SHP77 (cell line): ENCODE measurements at places on chromosomes 3 and 15.

DNA sequence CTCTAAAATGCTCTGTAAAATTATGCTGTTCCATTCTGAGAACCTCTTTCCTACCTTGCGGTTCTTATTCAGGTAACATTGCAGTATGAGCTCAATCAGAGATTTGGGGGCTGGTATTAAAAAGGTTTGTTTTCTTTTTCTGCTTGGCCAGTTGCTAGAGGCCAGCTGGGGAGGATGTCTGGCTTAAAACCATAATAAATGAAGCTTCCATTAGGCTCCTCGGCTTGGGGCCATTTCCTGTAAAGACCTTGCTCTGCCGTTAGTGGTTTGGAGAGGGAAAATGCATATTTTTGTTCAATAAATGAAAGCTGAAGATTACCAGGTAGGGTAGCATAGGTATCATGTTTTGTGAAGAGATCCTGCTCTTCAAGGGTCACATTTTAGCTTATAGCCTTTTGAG is 55.2 kb downstream of the MCTP2 start:
- no peak for DNase-seq

DNA sequence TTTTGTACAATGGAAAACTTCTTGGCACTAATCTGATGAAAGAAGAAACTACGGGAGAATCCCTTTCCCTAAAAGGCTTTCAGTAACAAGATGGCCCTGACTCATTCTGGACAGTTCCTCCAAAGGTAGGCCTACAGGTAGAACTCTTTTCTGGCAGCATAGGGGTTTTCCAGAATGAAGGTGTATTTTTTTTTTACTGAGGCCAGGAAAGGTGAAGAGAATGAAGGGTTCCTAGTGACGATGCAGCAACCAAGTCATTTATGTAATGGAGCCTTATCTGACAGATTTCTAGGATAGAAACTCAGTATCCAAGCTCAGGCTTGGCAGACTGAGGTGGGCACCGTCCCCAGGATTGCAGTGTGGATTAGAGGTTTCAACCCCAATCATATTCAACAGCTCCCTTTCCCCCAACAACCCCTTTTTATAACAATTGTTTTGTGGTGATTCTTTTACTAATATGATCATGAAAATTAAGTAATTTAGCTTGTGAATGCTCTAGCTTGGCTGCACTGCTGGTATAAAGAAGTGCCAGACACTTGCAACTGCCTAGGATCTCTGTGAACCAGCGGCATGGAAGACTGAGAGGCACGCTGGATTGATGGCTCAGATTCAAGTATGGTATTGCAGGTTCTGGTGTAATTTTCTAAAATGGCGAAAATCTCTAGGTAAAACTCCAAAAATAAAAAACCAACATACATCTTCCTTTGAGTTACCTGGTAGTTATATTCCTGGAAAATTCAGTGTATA is 8.7 kb upstream of the TRIM69 start:
- DNase-seq, result peak; percentile 10

- no peak for DNase-seq
These were observed 22.9 kb downstream of the CTSH start for GRCh38 chr15:78921940-78922339.

DNA sequence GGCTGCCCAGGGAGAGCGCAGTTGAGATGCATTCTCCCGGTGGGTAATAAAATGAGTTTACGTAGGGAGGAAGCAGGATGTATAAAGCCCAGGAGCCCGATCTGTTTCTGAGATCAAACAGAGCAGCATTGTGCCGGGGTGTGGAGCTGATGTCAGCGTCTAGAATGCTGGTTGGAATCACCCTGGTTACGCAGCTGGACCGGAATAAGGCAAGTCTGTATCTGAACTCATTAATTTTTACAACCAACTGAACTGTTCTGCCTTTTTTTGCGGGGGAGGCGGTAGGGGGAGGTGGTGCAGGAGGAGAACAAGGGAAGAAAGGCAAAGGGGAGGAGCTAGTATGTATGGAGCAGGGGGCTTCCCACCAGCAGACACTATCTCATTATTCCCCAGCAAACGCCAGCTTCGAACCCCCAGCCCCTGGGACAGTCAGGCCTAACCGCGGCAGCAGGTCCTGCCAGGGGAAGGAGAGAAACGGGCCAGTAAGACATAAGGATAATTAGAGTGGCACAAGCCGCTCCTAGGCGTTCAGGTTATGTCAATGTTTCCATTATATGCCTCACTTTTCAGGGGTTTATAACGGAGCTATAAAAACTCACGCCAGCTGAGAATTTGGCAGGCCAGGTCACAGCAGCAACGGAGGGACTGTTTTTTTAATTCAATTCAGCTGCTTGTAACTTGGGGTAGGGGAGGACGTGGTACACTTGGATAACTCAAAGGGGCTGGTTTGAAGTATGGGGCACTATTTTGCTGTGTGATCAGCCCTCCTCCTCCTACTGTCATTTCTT is 175.3 kb upstream of the HES1 start:
- no peak for DNase-seq

DNA sequence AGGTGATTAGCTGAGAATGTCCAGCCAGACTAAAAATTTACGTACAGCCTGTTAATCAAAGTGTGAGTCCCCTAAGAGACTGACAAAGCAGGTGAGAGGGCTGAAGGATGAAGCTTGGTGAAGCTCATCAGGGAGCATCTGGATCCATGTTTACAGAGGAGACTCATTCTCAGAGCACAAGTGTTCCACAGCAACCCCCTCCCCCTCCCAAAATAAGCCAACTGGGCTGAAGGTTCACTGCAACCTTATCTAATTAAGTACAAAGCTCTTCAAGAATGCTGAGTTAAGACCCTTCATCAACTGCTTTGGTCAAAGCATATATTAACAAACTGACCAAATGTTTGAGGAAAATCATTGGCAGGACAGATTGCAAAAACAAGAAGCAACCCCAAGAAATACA is 262.6 kb upstream of the ZNF385D start:
- no peak for DNase-seq

GRCh38 chr15:93088981-93089726 is at the start of gene RGMA:
Gene RGMA, minus strand, starts transcription at chr15:93089211. Its CDS starts 279 bp downstream, at chr15:93088932.
- DNase-seq, result no peak

DNA sequence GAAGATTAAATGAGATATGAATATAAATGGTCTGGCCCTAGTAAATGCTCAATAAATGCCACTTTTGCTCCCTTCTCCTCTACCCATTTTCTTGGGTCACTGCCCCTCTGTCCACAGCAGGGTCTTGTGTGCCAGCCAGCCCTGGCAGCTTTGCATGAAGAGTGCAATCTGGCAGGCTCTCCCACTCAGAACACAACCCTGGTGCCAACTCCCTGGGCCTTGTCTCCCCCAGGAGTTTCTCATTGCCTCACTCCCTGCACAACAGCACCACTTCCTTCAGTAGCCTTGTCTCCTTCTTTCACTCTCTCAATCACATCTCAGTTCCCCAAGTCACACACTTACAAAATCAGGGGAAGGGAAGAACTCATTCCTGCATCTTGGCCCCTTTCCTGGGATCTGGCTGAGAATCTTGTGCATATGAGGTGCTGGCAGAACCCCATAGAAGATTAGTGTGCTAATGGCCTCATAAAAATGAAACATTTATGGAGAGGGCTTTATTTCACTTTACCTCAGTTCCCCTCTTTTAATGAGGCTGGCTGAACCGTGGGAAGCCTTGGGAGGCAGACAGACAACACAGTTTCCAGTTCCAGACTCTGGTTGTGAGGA is 445.9 kb upstream of the PROK2 start:
- no peak for DNase-seq

GRCh38 chr3:143163562-143164100 is 44.1 kb downstream of the CHST2 start:
- DNase-seq, result no peak

- DNase-seq, result no peak
These were observed 258.3 kb upstream of the ZPLD1 start for GRCh38 chr3:102176333-102177050.

DNA sequence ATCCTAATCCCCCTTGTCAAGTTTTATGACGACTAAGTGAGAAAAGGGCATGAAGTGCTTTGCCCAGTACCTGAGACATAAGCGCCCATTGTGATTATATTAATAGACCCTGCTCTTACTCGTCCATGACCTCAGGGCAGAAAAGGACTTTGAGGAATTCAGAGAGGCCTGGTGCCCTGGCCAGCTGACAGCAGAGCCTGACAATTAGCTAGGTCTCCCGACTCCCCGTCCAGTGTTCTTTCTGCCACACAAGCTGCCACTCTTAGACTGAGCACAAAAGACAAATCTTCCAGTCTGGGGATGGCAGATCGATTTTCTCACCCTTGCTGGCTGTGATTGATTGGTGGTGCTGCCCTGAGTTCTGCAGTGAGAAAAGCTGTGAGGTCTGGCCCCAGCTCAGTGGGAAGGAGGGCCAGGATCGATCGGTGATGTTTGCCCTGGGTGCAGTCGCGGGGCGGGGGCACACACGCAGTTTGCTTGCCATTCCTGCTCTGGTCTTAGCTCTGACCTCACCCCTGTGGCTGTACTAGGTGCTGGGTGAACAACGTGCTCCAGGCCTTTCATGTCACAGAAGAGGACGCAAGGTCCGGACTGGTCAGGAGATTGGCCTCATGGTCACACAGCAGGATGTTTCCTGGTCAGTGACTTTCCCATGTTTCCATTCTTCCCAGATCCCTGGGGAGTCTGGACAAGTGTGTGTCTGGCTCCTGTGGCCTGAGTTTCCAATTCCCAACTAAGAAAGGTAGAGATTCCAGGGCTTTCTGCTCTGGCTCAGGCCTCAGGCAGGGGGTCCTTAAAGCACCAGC is 67.4 kb upstream of the TLE3 start:
- DNase-seq, result no peak

DNA sequence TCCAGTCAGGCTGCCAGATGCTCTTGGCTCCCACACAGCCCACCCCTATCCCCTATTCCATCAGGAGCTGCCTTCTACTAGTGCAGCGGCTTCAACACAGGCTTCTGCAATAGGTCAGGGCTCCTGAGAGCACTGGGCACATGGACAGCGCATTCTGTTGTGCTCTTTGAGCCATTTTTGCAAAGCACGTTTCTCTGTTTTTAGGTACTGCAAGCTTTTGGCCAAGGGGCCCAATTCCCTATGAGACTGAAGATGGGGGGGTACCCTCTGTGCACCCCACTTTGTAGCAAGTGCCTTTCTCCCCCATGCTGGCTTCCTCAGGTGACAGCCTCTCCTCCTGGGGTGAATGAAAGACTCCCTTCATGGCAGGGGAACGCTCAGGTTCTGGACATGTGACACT is 31.2 kb downstream of the CHDH start:
- no peak for DNase-seq

DNA sequence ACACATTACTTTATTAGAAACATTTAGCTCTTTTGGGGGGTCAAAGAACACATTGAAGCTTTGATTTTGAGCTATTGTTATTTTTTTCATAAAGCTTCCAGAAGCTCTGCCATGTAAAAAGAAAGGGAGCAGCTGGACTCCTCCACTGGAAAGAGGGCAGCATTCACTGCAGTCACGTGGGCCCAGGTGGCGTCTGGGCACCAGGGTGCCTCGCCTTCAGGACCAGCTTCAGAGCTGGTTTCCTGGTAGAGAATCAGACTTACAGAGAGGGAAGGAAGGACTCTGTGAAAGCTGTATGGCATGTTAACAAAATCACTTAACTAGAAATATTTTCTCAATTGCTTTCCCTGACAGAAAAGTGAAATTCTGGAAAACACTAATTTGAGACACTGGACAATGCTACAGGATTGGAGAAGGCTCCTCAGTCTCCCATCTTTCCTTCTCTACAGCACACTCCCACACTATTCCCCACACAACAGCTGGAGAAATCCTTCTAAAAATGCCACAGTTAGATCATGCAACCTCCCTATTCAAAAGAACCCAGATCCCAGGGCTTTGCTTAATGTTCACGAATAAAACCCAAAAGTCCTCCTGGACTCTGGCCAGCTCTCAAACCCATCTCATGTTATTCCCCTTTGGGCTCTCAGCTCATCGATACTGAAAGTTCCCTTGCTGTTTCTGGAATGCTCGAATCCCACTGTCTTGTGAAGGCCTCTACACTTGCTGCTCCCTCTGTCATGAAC is 83.2 kb downstream of the NFKBIZ start:
- DNase-seq, result no peak

DNA sequence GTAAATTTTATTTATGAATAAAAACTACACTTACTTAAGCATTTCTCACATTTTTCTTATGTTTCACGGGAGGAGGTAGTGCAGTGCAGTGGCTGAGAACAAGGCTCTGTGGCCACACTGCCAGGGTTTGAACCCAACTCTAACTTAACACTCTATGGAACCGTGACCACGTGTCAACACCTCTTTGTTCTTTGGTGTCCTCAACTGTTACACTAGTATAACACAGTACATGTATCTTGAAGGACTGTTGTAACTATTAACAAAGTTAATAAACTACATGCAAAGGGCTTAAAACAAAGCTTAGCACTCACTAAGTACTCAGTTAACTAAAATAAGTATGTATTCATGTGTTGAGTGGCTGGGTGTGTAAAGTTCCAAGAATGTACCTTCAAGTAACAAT is 19.5 kb downstream of the CD47 start:
- DNase-seq, result no peak

DNA sequence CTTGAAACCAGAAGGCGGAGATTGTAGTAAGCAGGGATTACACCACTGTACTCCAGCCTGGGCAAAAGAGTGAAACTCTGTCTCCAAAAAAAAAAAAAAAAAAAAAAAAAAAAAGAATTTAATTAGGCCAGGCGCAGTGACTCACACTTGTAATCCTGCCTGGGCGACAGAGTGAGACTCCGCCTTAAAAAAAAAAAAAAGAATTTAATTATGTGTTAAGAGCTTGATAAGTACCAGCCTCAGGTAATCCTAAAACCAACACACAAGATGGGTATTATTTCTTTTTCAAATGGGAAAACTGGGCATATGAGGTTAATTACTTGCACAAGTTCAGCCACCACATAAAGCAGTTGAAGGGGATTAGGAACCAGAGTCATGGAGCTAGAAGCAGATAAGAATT is 49.0 kb downstream of the PBRM1 start:
- no peak for DNase-seq

DNA sequence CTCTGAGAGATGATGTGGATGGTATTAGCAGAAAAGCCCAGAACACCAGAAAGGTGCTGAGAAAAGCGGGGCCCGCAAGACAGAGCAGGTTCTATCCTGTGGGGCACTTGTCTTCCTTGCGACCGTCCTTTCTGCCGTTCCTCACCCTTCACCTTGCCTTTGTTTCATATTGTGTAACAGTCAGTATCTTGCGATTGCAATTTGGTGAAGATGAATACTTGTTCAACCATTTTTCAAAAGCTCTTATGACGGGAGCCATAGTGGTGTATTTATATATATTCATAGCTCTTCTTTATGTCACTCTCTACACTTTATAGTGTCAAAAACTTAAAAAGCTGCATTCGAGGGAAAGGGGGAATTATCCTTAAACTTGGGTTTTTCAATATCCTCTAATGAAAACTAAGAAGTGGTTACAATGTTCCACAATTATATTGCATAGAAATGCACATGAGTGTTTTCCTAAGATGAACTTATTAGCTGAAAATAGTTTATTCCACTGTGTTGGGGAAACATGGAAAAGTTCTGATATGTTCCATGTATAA is 797 bp downstream of the MAP3K13 start:
- no peak for DNase-seq

- DNase-seq, result no peak
These were observed 704.8 kb upstream of the CBLB start for GRCh38 chr3:106573605-106574004.

GRCh38 chr3:188433521-188434150 is 279.7 kb downstream of the LPP start:
- no peak for DNase-seq

GRCh38 chr3:46370839-46371518 is at the start of gene CCR5:
Gene CCR5, plus strand, starts transcription at chr3:46370946. Its CDS starts 1,957 bp downstream, at chr3:46372903.
- no peak for DNase-seq

GRCh38 chr3:141292356-141293058 is 60.9 kb downstream of the PXYLP1 start:
- DNase-seq, result no peak
